ENCODE measurements at places on chromosomes 5 and 9.

- DNase-seq = no peak
Measured at GRCh38 chr9:84778570-84778969, 109.0 kb downstream of the NTRK2 start.

DNA sequence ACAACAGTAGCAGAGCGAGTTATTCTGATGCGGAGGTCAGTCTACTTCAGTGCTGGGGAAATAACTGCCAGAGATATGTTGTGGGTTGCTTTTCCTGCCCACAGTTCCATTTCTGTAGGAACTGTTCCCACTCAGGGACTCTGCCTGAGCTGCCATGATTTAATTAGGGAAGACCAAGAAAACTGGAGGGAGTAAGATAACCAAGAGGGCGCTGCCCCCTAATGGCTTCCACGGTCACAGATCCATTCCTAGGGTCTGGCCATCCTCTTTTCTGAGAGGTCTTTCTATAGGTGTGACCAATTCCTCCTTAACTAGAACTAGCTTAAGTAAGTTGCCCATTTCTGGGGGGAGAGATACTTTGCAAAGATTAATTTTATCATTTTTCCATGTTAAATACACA lies 125.9 kb downstream of the APBA1 start:
- no peak for DNase-seq

- DNase-seq = no peak
Measured at GRCh38 chr5:43553381-43553780, 3.5 kb downstream of the PAIP1 start.

- DNase-seq = no peak
Measured at GRCh38 chr9:133188843-133189180, 20.2 kb downstream of the OBP2B start.

GRCh38 chr9:6640268-6641051 lies 5.1 kb downstream of the GLDC start:
- DNase-seq = no peak

- DNase-seq = no peak
Measured at GRCh38 chr5:10155897-10156667, 93.6 kb downstream of the ATPSCKMT start.

- DNase-seq = peak; percentile 76
Measured at GRCh38 chr9:119968836-119969707, 599.8 kb upstream of the BRINP1 start.
